Endodermal cell (in vitro differentiated cells): ENCODE measurements at places on chromosomes 3 and 15. TPM values are rescaled to one million over a fixed set of nuclear protein-coding genes. Genes with fewer than 3 reads are reported as not detected.
A peak's percentile ranks its signal among the peaks of the same experiment; 100 is the strongest.

GRCh38 chr15:59918994-59919951 is 84.8 kb upstream of the FOXB1 start:
- no peak for DNase-seq

GRCh38 chr3:141103503-141103902 is 52.4 kb downstream of the SPSB4 start:
- DNase-seq: peak; percentile 43

DNA sequence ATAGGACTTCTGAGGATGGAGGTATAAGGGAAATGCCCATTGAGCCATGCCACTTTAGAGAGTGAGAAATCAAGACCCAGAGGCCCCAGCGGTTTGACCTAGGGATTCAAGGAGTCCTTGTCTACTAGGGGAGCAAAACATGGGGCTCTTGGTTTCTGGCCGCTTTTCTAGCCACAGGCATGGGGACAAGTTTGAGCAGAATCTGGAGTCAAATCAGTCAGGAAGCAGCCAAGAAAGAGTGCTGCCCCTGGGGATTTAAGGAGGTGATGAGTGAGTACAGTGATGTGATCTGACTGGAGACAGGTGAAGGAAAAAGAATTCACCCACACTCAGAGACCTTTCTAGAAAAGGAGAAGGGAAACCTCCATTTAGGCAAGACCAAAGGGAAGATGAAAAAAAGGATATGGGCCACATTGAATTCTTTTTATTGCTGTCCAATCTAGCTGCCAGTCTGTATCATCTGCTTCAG is 244.0 kb upstream of the TBC1D5 start:
- no peak for DNase-seq

DNA sequence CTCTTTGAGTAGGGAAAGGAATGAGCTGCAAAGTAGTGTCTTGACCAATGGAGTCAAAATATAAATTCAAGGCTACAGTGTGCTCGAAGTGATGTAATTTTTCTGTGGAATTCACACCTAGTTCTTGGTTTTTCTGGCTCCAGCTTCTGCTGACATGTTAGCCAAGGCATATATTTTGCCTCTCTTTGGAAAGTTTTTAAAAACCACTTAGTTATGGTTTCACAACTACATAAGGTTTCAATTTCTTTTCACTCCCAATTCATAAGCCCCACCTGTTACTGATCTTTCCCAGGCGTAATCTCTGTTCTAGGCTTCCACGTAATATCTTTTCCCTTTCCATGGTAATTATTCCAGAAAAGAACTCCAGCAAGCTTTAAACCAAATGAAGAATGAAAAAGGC is 46.9 kb downstream of the GADL1 start:
- no peak for DNase-seq

DNA sequence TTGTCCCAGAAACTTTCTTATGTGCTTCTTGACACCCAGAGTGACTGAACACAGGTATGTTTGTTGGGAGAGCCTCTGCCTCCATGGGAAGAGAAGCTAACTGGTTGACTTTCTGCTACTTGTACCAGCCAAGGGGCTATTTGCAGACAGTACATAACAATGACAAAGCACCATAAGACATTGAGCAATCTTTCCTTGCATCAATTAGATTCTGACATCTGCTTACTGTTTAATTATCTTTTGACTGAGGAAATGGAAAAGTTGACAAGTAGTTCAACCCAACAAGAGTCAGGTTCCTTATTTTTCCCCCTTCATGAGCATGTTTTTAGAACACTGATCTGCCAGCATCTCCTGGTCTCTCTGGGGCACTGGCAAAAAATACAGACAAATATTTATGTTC is 157.7 kb downstream of the RPLP1 start:
- DNase-seq: peak; percentile 7

DNA sequence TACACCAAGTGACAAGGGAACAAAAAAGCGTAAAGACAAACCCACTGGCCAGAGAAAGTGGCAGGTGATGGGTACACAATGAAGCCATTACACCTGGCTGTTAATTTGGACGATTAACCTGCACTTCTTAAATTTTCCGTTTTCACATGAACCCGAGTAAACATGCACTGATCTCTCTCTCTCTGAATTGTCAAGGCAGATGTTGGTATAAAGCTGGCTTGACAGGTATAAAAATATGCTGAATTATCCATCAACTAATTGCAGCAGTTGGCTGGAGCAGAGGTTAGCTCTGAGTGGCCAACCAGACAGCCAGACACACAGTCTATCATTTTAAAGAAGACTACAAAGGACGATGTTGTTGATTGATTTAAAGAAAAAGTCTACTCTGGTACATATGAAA is 561.7 kb upstream of the ALCAM start:
- DNase-seq: no peak

DNA sequence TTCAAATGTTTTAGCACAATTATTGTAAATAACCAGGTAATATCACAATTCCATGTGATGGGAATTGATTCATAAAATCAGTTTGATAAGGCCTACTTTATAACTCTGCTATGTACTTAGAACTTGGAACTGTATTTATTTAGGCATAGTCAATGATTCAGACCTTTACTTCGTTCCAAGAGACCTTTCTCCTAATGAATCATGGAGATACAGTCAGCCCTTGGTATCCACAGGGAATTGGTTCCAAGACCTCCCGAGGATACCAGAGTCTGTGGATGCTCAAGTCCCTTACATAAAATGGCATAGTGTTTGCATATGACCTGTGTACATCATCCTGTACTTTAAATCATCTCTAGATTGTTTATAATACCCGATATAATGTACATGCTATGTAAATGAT is 60.8 kb upstream of the UMPS start:
- no peak for DNase-seq

- no peak for DNase-seq
These were observed 94.9 kb downstream of the MFSD1 start for GRCh38 chr3:158896729-158897128.

DNA sequence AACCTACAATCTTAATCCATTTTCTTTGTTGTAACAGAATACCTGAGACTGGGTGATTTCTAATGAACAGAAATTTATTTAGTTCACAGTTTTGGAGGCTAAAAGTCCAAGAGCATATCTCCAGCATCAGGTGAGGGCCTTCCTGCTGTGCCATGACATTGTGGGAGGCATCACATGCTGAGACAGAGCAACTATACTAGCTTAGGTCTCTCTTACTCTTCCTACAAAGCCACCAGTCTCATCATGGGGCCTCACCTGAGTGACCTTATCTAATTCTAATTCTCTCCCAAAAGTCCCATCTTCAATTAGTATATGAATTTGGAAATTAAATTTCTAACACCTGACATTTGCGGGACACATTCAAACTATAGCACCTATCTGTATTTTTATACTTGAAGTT is 247.1 kb upstream of the MRPL3 start:
- peak; percentile 47 for DNase-seq

Gene ZNF80
- not detected in 2 replicates for total RNA-seq

Gene EXOSC7
- total RNA-seq: 57.1 and 61.2 TPM in 2 replicates

Gene PDZRN3
- total RNA-seq: 4.8 to 7.9 TPM (median 6.1 TPM) in 3 replicates

Gene EPHB3
- 27.2 and 32.7 TPM in 2 replicates for total RNA-seq

Gene GP5
- 0.09 to 0.13 TPM in 2 of 3 replicates, not detected in the other for total RNA-seq

Gene BMF
- total RNA-seq: 46.9 and 53.5 TPM in 2 replicates

Gene ACOX2
- total RNA-seq: 8.6 and 9.8 TPM in 2 replicates
